ENCODE measurements at places on chromosomes 1 and 21.

DNA sequence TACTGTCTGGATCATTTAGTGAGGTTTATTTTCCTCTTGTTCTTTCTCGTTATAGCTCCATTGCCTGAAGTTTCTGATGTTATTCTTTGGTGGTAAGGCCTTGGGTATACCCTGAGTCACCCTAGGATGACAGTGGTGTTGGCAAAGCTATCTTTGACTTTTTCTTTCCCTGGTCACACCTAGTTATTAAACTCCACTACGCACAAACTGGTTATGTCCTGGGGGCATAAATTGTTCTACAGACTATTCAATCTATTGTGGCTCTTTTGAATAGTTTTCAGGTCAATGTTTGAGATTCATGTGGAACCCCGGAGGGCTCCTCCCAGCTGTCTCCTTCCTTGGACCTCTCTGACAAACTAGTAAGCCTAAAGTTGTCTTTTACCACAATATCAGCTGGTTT lies 157.7 kb downstream of the SLC35F3 start:
- no peak for DNase-seq

DNA sequence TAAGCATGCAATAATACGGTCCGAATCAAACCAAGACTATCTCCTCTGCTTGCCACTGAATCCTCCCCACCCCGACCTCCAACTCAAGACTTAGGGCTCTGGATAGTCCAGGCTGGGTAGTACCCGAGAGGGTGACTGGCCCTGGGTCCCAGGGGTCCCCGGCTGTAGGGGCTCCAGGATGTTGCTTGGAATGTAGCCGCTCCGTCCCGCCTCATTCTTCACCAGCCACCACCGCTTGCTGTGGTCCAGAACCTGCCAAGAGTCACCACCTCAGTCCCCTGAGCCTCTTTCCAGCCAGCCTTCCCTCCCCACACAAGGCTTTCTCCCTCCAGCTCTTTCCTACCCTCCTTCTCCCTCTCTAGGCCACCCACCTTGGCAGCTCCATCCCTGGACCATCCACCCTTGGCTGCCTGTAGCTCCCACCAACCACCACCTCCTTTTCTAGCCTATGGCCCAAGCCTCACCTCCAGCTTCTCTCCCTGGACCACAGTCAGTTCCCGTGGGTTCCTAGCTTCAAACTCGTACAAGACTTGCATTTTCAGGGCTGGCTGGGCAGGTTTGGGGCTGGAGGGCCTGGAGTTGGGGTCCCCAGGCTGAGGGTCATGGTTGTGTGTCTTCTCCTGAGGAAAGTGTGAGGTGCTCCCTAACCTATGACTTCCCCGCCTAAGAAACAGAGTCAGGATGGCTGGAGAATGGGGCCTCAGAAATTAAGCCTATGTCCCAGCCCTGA lies 10.9 kb upstream of the GSTM3 start:
- DNase-seq, result no peak

DNA sequence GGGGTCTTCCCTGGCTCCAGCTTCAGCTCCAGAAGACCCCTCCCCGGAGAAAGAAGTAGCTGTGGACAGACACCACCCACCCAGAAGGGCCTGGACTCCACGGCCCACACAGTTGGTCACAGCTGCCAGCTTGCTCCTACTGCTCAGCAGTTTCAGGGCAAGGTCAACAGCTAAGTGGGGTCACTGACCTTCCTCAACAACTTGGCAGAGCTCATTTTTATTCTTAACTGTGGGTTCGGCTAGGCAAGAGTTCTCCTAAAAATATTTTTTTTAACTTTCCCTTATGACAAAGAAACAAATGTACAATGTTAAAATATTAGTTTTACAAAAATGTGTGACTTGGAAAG lies 41.9 kb downstream of the CTNNBIP1 start:
- no peak for DNase-seq

GRCh38 chr1:246566813-246567645 lies 773 bp downstream of the CNST start:
- no peak for DNase-seq

DNA sequence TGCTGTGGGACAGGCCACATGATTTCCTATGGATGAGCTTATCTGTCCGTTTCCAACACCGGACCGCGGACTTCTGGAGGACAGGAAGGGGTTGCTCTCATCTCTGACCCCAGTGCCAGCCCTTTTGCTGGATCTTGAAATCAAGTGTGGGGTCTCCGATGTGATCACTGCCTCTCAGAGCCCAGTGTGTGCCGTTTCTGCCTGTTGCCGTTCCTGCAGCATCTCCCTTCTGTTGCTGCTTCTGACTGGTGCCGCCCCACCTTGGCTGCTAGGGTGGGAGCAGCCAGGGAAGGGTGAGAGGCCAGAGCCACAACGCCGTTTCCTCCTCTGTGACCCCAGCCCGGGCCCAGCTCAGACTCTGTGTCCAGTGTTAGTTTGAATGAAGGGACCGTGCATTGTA lies 67.3 kb upstream of the WNT4 start:
- no peak for DNase-seq

DNA sequence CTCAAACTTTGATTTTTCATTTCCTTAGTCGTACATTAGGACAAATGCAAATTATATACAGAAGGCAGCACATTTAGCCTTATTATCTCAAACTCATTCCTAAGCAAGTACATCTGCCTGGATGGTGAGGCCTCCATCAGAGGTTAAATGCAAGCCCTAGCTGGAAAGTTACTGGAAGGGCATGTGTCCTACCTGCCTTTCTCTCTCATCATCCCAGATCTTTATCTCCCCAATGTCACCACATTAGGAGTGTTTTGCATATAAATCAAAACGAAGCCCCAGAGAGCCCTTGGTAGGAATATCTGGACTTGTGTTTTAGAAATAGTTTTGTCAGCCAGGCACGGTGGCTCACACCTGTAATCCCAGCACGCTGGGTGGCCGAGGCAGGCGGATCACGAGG lies 35.0 kb downstream of the APP start:
- DNase-seq, result no peak

DNA sequence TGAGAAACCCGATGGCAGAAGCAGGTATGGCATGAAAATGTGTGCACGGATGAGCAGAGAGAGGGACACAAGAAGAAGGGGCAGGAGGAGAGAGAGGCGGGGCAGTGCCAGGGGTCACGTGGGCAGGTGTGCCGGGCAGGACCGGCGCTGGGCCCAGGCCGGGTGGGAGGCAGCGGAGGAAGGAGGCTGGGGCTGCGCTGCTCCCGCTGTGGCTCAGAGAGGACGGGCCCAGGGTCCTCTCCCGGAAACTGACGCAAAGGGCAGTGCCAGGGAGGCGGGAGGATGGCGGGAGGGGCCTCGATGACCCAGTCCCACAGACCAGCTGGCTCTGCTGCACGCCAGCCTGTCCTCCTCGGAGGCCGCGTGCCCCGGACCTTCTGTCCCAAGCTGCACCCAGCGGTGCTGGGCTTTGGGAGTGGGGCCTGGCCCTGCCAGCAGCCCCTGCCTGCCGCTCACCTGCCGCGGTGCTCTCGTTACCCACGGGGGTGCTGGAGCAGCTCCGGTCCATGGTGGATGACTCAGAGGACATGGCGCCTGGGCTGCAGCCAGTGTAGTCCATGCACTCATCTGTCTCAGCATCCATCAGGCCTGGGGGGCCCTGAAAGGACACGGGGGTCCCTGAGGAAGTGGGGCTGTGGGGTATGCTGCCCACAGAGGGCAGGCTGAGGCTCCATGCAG lies 153.9 kb downstream of the CASZ1 start:
- DNase-seq, result no peak

GRCh38 chr1:103220631-103221041 lies 112.3 kb upstream of the COL11A1 start:
- no peak for DNase-seq

- DNase-seq, result no peak
These were observed 14.4 kb upstream of the FNBP1L start for GRCh38 chr1:93433407-93433961.

DNA sequence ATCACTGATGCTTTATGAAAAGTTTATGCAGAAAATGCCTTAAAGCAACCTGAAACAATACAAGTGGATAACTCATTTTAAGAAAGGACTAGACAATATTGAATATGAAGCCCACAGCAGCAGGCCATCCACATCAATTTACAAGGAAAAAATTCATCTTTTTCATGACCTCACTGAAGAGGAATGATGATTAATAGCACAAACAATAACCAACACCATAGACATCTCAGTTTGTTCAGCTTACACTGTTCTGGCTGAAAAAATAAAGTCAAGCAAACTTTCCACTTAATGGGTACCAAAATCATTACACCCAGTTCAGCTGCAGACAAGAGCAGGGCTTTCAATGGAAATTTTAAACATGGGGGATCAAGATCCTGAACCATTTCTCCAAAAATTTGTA lies 380.6 kb upstream of the NEGR1 start:
- DNase-seq, result no peak

GRCh38 chr1:41414296-41414695 lies 53.1 kb downstream of the FOXO6 start:
- DNase-seq, result no peak

Data from H54 (cell line).